ENCODE measurements at places on chromosomes 13 and 19.

DNA sequence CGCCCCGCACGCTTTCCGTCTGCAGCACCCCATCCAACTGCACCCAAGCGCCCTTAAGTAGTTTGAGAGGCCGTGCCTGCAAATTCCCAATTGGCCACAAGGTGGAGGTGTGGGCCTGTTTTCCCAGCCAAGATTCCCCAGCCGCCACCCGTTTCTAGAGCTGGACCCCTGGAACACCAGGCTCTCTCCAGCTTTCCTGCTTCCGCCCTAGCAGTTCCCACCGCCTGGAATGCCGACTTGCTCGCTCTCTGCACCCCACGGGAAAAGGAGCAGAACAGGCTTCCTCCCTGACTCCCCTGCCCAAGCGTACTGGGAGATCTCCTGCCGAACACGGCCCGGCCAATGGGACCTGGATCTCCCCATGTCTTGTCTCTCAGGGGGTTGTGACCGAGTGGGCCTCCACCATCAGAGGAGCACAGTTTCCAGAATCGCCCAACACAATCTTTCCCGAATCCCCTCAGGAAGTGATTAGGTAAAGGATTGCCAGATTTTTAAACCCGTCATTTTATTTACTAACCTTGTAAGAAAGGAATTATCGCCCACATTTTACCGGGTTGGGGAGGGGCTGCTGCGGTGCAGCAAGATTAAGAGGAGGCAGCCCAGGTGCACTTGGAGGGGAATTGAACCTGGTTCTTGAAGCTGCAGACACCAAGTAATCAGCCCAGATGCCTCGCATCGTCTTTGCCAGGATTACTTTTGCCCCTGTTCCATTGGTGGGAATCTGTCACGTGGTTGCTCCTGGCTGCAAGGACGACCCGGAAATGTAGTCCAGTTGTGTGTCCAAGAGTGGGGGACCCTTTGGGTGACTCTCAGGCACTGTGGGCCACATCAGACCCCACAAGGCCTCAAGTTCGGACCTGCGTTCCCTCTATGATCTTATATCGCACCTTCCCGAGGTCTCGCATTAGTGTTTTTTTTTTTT lies 3.5 kb upstream of the NAPSA start:
- no peak for DNase-seq

DNA sequence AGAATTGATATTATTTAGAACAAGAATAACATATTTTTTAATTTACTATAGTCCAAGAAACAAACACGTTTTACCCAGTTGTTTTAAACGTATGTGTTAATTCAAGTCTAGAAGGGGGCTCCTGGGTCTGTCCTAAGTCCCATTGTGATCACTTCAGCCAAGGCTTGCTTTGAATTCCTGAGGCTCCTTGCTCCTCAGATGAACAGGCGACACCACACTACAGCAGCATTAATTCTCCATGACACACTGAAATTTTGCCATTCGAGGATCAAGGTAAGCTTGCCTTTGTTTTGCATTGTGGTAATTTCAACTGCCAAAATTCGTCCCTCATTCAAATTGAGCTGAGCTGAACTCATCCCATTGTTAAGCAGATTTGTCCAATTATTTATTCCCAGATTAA lies 1442.6 kb downstream of the SLITRK5 start:
- no peak for DNase-seq

- no peak for DNase-seq
Measured at GRCh38 chr13:74114202-74114601, 20.0 kb downstream of the KLF12 start.

DNA sequence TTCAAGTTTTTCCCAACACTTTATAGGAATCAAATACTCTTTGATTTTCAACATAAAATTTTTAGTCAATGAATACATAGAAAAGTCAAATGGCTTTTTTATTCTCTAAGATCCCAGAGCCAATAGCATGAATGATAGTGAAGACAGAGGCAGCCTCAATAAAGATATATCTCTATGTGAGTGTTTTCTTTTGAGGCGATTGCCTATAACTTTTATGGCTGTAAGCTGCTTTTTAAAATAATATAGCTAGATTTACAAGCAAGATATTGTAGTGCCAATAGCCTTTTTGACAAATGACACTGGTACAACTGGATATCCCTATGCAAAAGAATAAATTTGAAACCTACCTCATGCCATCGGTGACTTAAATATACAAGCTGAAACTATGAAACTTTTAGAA lies 1705.2 kb upstream of the PCDH20 start:
- no peak for DNase-seq

Measured in esophagus squamous epithelium (tissue), 5 donors.